ENCODE measurements at places on chromosomes 6 and 20.

DNA sequence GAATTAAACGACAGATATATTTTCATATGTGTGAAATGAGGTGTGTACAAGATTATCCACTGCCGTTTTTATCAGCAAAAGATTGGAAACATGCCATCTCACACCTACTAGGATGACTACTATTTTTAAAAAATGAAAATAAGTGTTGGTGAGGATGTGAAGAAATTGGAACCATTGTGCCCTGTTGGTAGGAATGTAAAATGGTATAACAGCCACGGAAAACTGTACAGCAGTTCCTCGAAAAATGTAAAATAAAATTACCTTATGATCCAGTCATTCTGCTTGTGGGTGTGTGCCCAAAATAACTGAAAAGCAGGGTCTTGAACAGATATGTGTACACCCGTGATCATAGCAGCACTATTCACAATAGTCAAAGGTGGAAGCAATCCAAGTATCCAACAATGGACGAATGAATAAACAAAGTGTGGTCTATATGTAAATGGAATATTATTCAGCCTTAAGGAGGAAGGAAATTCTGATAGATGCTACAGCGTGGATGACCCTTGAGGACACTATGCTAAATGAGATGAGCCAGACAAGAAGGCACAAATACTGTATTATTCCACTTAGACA is 27.0 kb upstream of the CCN5 start:
- DNase-seq = no peak

GRCh38 chr20:46828471-46828870 is 66.2 kb upstream of the EYA2 start:
- no peak for DNase-seq

DNA sequence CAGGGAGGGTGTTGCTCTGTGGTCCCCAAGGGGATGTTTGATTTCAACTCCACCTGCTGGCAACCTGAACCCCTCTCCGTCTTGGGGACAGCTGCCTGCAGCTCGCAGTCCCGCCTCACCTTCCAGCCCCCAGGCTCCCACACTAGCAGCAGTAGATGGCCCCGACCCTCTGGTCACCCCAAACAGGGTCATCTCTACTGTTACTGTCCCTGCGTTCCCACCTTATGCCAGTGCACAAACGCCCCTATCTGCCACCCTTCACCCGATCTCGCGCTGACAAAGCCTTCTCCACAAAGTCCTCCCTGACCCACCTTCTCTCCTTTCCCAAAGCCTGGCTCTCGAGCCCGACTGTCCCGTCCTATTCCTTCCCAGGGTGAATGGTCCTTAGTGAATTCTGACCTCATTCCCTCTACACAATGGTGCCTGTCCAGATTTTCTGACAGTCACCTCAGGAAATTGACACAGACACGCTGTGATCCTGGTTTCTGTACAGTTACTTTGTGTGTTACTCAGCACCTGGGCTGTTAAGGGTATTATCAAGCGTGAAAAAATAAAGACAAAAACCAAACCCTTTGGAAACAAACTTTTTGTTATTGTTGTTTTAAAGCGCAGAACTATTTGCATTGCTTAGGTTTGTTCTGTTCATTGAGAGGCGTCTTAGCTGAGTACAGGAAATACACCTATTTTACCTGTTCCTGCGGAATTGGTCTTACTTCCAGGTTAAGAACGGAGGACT is 728 bp downstream of the FUT9 start:
- no peak for DNase-seq

DNA sequence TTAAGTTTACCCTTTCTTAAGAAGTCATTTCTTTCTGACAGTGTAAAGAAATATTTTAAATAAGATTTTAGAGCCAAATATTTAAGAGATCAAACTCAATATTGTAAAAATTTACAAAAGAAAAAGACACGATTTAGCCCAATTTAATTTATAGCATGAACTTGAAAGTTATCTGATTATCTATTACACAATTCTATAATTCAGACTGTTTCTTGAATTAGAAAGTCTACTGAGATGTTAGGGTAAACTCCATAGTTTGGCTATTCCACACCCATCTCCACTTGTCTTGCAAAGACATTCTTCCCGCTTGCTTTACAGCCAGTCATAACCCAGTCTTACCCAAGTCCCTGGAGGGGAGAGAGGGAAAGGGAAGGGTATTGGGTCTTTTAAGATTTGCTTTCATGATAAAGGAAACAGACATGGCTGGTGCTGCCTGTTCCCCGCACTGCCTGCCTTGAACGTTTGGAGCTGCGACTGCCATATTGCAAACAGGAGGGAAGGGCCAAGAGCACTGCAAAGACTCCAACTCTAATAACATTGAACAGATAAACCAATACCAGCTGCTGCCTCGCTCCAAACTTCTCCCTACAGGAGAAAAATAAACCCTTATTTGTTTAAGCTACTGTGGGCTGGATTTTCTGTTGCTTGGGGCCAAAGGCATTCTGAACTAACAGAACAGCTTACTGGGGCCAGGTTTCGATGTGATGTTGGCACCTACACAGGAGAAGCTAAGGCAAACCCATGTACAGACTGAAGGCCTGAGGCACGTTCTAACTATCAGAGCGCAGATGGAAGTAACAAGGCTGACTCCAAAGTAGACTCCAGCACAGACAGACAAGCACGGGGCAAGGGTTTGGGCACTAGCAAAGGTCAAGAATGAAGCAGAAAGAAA is 552.3 kb upstream of the JARID2 start:
- no peak for DNase-seq

GRCh38 chr20:36462440-36463211 is 78.7 kb upstream of the MYL9 start:
- peak; percentile 55 for DNase-seq

GRCh38 chr6:158879180-158879579 is 60.0 kb upstream of the EZR start:
- peak; percentile 83 for DNase-seq
